ENCODE measurements at places on chromosomes 3 and 15.

DNA sequence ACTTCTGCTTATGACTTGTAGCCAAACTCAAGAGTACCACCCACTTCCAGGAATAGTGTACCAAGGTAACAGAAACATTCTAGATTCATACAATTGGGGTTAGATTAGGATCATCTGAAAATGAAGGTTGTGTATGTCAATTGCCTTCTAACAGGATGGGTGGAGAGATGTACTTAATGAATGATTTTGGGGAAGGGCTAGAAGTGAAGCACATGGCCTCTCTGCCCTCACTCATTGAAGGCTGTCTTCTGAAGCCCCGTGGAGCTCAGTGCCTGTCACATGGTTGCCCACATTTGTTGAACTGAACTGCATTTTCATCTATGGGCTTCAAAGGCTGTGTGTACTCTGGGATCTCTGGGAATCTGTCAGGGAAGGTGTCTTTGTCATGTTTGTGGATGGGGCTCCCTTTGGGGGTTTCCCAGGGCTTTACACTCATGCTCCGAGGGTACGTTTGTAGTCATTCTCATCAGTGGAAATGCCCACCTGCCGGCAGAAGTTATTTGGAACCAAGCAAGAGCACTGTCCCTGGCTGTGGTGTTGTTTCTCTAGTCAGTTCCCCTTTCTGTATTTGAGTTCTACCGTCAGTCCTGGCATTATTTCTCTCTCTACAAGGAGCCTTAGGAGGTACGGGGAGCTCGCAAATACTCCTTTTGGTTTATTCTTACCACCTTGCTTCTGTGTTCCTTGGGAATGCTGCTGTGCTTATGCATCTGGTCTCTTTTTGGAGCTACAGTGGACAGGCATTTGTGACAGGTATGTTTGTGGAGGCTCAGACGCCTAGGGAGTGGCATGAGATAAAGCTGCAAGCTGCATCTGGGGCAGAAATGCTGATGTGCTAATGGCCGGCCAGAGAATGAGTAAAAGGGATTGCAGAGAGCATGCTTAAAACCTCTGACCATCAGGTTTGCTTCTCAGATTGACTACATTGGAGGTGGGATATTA, 22.4 kb downstream of the CD86 start:
- no peak for DNase-seq

GRCh38 chr3:173932624-173933023, 535.1 kb downstream of the NLGN1 start:
- no peak for DNase-seq

GRCh38 chr3:33942483-33943150, 144.2 kb downstream of the PDCD6IP start:
- DNase-seq: no peak

DNA sequence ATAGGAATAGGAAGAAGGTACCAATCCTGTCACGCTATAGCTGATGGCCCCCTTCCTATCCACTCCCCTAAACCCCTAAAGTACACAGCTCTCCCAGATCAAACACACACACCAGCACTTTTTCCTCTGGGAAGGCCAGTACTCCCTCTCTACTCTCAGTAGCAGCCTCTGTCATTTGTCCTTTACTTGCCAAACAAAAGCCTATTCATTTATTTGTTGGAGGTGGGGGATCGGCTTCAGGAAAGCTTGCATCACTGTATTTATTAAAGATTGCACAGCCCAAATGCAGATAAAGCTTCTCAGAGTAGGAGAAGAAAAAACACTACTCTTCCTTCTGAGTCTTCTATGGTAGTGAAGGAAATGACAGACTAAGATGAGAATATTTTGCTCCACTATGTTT, 429.7 kb upstream of the RASGRP1 start:
- DNase-seq: no peak

DNA sequence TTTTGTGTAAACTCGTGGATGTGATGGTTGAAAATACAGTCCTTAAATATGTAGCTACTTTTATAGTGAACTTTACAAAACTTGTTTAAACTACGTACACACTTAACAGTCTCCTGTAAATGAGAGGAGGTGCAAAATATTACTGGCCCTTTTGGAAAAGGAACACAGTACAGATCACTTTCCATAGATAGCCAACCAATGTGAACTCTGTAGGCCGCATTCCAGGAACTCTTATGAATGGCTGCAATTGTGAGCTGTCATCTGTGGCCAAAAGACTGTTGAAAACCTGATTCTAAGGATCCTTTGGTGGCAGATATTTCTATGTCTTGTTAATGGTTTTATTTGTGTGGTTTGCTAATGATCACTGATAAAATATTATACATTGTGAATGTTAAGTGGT, 6.2 kb downstream of the TSC22D2 start:
- DNase-seq: no peak

GRCh38 chr3:97497138-97497537, 267.4 kb upstream of the ARL6 start:
- no peak for DNase-seq

DNA sequence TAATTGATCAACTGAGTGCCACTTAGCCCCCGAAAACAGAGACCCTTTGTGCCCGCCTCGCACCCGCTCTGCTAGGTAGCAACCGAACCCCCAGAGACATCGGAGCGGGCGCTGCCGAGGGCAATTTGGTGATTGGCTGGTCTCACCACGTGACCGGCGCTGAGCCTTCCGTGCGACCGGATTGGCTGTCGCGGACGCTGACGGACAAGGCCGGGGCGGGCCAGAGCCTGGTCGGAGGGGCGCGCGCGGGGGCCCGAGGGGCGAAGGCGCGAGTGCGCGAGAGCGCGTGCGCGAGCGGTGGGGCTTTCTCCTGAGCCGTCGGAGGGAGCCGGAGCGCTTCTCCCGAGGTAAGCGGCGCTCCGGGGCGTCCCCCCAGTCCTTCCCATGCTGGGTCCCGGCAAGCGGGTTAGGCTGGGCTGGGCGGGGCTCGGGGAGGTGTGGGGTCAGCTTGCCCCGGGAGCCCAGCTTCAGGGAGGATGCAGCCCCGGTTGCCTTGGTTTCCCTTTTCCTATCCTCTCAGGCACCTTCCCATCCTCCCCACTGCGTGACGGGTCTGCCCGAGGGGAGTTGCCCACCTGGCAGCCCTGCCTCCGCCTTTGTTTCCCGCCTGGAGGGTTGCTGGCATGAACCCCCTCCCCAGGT, at the start of gene TMEM108:
Gene TMEM108, plus strand, starts transcription at position 303 of the 642 bp plus-strand sequence.
- no peak for DNase-seq

- DNase-seq: no peak
Measured at GRCh38 chr15:38012894-38013293, 78.5 kb downstream of the TMCO5A start.

DNA sequence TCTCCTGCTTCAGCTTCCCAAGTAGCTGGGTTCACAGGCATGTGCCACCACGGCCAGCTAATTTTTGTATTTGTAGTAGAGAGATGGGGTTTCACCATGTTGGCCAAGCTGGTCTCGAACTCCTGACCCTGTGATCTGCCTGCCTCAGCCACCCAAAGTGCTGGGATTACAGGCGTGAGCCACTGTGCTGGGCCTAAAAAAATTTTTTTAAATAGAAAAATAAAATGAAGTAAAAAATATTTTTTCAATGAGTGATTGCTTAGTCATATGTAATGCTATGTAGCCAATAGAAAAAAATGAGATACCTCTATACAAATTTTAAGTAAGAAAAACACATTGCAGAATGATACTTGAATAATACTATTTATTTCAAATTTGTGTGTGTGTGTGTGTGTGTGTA, 27.9 kb upstream of the SLC30A4 start:
- no peak for DNase-seq

DNA sequence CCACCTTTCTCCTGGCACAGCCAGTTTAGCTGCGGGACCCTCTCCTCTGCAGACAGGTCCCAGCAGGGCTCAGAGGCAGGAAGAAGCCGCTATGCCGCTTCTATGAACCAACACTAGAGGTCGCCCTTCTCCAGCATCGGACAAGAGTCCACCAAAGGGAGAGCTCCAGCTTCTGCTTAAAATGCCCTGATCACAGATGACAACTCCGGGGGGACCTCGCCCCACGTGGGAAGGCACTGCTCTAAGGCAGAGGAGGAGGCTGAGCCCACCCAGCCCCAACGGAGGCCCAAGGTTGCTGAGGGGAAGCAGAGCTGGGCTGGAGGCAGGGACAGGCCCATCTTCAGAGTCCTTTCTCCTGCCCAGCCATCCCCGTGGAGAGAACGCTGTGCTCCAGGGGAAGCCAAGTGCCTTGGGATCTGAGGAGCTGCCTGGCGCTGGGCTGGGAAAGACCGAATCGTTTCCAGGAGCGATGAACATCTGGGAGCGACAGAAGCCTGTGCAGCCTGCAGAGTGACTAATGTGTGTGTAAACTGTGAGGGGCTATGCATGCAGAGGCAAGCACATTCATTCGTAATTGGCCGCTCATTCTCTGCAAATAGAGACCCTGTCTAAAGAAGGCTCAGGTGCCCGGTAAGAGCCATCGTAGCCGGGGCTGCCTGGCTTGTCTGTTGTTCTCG, 43.5 kb upstream of the BDH1 start:
- DNase-seq: no peak

- no peak for DNase-seq
Measured at GRCh38 chr15:36958606-36959005, 141.7 kb downstream of the MEIS2 start.

- DNase-seq: no peak
Measured at GRCh38 chr3:117524890-117525289, 815.3 kb downstream of the TUSC7 start.

- no peak for DNase-seq
Measured at GRCh38 chr3:55488398-55489055, 1.4 kb upstream of the WNT5A start.

GRCh38 chr15:36598529-36599177, 19.2 kb downstream of the CDIN1 start:
- DNase-seq: no peak

GRCh38 chr3:25916321-25916720, 126.4 kb downstream of the OXSM start:
- no peak for DNase-seq

DNA sequence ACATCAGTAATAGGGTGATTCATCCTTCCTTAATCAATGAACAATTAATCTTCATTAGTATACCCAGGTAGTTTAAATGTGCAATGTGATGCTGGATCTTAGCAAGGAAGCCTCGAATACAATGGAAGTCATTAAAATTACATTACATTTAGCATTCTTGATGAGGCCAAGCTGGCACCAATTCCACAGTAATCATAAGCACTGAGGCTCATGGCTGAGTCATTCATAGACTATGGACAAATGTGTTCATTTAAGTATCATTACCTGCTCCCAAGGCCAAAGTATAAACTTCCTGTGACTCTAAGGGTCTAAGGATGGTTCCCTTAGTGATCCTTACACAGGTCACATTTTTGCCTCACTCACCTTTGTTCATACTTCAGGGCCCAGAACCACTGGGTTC, 266.4 kb upstream of the CDIN1 start:
- no peak for DNase-seq

GRCh38 chr3:71723452-71724170, 1.6 kb downstream of the EIF4E3 start:
- no peak for DNase-seq

DNA sequence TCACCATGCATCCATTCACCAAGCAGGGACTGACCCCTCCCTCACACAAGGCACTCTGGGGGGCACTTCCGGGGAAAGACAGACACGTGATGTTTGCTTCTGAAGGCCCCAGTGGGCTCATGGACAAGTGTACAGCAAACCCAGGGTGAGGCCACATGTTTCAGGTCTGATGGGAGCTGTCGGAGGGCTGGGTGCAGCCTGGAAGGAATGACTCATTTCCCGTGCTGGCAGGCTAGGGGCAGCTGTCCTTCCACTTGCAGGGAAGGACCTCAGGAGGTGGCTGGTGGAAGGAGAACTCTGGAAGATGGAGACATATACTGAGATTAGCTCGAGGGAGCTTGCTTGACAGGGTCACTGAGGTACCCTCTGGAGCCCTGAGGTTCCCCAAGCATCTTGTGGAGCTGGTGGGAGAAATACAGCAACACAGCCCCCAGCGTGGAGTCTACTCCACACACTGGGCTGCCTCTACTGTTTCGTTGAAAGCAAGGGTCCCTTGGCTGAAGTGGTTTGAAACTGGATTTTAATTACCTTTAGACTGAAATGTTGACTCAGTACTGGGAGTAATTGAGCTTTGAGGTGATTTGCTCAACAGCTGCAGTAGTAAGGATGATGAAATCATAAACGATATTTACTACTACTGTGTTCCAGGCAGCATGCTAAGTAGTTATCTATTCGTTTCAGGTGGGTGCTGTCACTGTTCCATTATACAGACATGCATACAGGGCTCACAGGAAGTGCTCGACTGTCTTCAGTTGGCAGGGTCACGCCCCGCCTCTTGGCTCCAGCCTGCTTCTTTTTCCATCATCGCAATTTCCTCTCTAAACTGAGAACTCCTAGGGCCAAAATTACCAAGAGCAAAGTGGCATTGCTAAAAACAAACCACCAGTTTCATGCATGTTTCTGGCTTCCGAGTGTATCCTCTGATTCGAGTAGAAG, 230.4 kb downstream of the ADAMTS17 start:
- no peak for DNase-seq

DNA sequence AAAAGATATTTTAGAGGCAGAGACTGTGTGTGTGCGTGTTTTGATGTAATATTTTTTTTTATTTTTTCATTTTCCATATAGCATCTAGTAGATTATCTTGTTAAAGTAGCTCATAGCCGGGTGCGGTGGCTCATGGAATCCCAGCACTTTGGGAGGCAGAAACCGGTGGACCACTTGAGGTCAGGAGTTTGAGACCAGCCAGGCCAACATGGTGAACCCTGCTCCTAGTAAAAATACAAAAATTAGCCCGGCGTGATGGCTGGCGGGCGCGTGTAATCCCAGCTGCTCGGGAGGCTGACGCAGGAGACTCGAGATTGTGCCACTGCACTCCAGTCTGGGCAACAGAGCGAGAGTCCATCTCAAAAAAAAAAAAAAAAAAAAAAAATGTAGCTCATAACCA, 1481.2 kb upstream of the CADM2 start:
- no peak for DNase-seq

- no peak for DNase-seq
Measured at GRCh38 chr3:187025656-187026316, 95.5 kb downstream of the ST6GAL1 start.

DNA sequence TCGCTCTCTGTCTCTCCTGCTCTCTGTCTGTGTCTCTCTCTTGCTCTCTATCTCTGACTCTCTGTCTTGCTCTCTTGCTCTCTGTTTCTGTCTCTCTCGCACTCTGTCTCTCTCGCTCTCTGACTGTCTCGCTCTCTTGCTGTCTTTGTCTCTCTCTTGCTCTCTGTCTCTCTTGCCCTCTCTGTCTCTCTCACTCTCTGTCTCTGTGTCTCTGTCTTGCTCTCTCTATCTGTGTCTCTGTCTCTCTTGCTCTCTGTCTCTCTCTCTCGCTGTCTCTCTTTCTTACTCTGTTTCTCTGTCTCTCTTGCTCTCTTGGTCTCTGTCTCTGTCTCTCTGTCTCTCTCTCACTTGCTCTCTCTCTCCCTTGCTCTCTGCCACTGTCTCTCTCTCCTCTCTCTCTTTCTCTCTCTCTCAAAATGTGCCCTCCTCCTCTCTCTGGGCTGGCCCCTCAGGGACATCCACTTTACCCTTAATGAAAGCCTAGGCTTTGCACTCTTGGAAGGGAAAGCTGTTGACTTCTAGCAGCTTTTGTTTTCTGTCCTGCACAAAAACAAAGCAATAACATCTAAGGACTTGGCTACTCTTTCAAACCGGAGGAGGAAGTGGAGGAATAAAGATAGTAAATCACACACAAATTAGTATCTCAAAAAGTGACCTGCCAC, 73.9 kb upstream of the NR2E3 start:
- DNase-seq: no peak

Measured in cortex of kidney (tissue), 1 donor.